Activated CD8-positive, alpha-beta memory T cell treated with anti-CD3 and anti-CD28 coated beads for 1 hour (primary cell): ENCODE measurements at places on chromosomes 2 and 18.

- DNase-seq: no peak
Measured at GRCh38 chr2:39657287-39657937, 8.3 kb upstream of the TMEM178A start.

- no peak for DNase-seq
Measured at GRCh38 chr2:181374781-181375675, 82.2 kb upstream of the ITGA4 start.

DNA sequence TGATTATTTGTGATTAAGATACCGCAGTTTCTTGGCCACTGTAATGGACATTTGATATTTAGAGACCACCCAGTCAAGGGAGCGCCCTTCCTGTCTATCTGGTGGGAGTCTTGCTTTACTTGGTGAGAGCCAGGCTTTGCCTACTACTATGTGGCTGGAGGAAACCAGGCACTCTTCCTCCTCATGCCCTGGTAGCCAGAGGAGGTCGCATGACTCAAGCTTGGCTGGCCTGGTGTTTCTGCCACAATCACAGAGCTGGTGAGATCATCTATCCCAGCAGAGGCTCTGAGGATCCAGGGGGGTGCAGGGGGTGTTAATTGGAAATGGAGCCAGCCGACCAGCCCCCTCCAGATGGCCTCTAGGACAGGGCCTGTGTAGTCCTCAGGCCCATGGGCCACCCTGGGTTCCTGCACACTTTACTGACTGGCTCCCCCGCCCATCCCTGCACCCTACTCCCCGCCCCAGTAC is 46.8 kb upstream of the BIN1 start:
- no peak for DNase-seq

GRCh38 chr18:47501946-47502345 is 250.5 kb upstream of the SKOR2 start:
- no peak for DNase-seq

DNA sequence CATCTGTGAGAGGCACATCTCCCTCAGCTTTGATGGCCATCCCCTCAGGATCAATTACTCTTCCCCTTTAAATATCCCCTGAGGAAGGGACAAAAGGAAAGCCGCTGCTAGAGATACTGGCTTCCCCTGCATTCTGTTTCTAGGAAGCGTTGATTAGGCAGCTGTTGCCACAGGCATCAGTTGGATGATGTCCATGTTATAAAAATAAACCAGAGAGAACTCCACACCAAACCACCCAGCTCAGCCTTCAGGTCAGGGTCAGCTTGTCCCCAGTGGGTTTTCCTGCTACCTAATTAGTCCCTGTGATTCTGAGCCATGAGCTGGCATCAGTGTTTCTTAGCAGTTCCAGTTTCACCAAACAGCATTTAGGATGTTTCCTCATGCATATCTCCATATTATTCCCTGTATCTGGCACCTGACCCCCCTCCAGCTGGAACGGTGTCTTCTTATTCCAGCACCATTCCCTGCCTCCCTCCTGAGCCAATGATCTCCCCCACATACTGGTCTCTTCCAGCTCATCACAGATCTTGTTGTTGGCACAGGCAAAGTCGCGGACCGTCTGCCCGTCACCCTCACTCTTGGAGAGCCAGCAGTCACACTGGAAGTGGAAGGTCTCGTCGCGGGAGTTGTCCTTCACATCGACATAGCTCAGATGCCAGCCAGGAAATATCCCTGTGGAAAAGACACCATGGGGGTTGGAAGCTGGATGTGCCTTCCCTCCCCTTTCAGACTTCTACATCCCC is 168.4 kb downstream of the LOXHD1 start:
- no peak for DNase-seq
